Esophagus squamous epithelium (tissue), 5 donors: ENCODE measurements at places on chromosomes 6 and 20.

- no peak for DNase-seq
Measured at GRCh38 chr6:5580736-5581581, 319.6 kb downstream of the FARS2 start.

GRCh38 chr6:148455674-148456558, 113.3 kb downstream of the SASH1 start:
- DNase-seq, result no peak

DNA sequence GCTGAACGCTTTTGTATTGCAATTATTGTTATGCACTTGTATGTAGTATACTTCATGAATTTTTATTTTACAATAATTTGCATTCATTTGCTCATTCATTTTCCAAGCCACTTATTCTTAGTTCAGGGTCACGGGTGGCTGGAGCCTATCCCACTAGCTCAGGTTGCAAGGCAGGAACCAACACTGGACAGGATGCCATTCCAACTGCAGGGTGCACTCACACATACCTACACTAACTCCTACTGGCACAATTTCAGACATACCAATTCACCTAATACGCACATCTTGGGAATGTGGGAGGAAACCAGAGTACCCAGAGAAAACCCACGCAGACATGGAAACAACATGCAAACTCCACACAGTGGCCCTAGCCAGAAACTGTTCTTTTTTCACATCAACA, 61.8 kb downstream of the LMBRD1 start:
- no peak for DNase-seq

- no peak for DNase-seq
Measured at GRCh38 chr6:3624250-3625136, 127.0 kb downstream of the PXDC1 start.

DNA sequence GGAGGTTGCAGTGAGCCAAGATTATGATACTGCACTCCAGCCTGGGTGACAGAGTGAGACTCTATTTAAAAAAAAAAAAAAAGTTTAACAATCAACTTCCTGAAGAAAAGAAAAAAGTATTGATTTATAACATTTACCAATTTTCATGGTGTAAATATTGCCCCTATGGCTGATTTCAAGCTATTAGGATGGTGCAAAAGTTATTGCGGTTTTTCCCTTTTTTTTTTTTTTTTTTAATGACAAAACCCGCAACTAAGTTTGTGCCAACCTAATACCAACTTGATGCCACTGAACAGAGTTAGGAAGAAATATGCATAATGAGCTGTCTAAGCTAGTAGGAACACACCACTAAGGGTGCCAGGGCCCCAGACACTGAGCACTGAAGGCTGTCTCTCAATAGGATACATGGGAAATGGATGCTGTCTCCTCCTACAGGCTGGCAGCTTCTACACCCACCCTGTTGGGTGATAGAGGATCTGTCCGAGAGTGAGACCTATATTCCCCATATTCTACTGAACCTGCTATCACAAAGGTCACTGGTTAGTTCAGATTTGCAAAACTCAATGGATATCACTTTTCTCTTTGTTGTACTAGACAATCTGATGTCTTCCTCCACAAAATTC, 6.5 kb upstream of the PERP start:
- no peak for DNase-seq

DNA sequence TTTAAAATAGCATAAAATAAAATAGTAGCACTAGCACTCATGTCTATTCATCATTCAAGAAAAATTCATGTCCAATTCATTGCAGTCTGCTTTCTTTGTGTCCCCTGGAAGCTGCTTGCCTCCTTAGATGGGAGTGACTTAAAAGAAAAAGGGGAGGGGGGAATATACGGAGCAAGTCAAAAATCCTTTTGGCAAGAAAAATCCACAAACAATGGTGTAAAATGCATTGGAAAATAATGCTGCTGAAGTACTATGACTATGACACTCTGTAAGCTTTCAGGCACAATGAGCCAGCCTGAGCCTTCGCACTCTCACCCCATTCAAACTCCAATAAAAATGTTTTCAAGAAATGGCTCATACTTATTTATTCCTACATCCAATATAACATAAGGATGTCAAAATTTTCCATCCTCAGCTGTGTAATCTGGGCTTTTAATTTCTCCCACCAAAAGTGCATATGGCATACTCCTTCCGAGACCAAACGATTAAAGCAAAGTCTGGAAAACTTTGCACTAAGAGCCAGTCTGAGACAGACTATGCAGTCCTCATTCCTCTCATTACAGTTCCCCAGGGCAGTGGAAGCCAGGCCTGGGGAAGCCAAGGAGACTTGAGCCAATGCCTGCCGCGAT, 790 bp downstream of the NEDD9 start:
- DNase-seq, result no peak

GRCh38 chr6:321158-321438, 28.8 kb downstream of the DUSP22 start:
- DNase-seq, result no peak

DNA sequence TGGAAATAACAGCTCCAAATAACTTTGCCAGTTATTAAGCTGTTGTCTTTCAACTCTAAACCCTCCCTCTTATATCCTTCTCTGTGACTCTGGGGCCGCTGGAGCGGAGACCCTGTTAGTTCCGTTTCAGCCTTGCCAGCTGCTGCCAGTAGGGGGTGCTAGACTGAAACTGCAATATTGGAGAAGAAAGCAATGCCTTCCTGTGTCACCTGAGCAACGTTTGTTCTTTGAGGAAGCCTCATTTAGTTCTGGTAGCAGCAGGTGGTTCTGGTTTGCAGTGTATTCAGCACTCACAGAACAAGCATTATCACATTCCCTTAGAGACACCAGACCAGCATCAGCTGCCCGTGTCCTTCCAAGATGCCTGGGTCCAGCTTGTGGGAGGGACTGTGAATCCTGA, 22.9 kb upstream of the JAG1 start:
- no peak for DNase-seq

- no peak for DNase-seq
Measured at GRCh38 chr6:45592991-45593390, 215.3 kb upstream of the SUPT3H start.
